H54 (cell line): ENCODE measurements at places on chromosomes 6 and 20.

DNA sequence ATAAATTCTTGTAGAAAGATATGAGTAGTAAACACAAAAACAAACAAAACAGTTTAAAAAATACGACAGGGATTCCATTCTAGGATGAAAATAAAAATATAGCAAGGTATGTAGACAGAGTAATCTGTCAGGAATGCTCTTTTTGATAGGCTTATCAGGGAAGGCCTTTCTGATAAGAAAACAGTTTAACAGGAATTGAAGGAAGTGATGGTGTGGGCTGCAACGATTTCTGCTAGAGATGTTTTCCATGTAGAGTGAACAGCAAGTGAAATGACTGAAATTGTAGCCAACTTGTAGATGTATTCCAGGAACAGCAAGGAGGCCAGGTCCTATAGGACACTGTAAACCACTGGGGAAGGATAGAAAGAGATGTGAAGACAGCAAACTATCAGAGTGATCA, 689.7 kb upstream of the GJE1 start:
- no peak for DNase-seq

- no peak for DNase-seq
Observed at GRCh38 chr6:104050455-104050854, 809.3 kb downstream of the HACE1 start.

DNA sequence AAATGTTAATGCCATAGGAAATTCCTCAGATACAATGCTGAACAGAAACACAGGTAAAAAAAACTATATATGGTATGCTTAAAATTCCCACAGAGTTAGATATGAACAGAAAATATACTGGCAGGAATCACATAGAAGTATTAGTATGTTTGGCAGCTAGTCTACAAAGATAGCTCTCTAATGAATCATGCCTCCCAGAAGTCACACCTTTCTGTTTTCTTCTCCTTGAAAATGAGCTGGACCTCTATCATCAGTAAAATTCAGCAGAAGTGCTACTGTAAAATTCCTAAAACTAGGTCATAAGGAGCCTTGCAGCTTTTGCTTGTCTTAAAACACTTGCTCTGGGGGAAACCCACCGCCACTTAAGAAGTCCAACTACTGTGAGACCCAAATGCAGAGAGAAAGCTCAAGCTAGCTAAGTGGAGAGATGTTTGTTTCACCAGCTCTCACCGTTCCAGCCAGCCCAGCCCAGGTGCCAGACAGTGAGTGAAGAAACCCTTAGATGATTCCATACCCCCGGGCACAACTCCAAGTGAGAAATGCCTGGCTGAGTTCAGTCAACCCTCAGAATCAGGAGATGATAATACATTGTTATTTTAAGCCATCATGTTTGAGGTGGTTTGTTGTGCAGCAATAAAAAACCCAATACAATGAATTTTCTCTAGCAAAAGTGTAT, 43.0 kb downstream of the TSPYL4 start:
- DNase-seq, result no peak

GRCh38 chr6:134640229-134640628, 309.7 kb downstream of the ALDH8A1 start:
- DNase-seq, result no peak

DNA sequence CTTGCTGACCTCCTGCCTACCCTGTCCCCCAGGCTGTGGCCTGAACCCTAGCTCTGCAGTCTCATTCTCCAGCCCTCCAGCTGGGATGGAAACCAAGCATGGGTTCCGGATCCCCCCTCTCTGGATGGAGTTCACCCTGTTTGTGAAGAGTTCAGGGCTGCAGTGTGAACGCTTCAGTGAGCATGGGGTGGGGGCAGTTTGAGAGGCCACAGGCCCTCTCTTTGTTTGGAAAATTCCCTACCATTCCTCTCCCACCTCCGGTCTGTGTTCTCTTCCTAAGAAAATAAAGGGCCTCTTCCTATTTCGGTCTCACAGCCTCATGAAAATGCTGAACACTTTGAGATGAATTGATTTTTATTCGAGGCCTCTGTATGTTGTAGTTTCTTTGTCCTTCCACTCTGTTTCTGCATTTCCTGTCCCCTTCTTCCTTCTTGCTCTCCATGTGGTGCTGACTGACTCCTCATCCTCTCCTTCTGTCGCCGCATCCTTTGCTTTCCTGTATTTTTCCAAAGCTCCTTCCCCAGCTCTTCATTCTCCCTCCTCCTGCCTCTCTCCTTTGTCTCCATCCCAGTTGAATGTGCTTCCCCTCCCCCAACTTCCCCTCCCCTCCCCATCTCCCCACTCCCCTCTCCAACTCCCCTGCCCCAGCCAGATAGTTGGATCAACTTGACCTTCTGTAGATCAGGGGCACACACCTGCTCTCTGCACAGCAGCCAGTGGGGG, 2.4 kb upstream of the KCNK5 start:
- DNase-seq, result no peak

GRCh38 chr20:24116611-24117010, 128.0 kb upstream of the GGTLC1 start:
- DNase-seq, result no peak

DNA sequence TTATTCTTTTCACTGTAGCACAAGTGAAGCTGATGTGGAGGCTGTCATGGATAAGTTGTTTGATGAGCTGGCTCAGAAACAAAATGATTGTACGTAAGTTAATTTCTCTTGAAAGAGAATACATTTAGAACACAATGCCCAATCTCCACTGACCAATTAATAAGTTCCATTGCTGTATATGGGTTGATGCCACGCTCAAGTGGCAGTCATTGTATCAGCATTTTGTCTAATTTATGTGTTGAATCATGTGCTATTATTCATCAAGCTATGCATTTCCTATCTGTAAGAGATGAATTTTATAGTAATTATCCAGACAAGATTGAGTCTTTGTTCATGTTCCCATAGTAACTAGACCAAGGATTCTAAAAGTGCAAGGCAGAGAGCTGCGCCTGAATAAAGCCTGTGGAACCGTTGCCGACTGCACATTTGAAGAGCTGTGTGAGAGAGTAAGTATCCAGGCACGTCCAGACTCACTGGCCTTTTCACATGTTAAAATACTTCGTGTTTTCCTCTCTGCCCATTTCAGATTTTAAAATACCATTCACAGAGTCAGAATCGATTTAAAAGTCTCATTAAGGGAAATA, 83.8 kb upstream of the FOXO3 start:
- DNase-seq, result no peak
